ENCODE measurements at places on chromosomes 11 and 22.

GRCh38 chr11:19702620-19703019 is 10.0 kb upstream of the NAV2 start:
- no peak for DNase-seq

DNA sequence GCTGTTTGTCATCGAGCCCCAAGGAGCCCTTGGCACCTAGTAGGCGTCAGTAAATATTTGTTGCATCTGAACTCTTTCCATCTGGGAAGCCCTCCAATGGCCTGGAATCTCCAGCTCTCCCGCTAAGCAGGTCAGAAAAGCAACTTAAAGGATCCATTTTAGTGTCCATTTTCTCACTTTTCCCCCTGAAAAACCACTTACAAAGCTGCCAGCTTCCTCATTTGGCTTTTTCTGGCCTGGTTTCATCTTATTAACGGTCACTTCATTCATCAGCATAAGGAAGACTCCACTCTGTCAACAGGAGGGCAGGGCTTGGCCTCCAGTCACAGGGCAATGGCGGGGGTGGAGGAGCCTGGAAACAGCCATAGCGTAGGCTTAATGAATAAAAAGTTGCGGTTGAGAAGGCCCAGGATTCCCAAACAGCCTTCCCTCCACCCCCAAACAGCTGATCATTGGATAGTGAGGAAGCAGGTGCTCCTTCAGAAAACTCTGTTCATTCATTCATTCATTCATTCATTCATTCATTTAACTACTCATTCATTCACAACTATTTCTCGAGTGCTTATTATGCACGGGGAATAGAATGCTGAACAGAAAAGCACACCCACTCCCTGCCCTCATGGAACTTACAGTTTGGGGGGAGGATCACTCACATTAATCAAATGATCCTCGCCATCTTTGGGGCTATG is 104.5 kb upstream of the RCN1 start:
- peak; percentile 16 for DNase-seq

GRCh38 chr22:28351476-28351875 is 328.2 kb downstream of the TTC28 start:
- no peak for DNase-seq

- DNase-seq, result no peak
Observed at GRCh38 chr11:8327761-8328192, 64.1 kb upstream of the LMO1 start.

DNA sequence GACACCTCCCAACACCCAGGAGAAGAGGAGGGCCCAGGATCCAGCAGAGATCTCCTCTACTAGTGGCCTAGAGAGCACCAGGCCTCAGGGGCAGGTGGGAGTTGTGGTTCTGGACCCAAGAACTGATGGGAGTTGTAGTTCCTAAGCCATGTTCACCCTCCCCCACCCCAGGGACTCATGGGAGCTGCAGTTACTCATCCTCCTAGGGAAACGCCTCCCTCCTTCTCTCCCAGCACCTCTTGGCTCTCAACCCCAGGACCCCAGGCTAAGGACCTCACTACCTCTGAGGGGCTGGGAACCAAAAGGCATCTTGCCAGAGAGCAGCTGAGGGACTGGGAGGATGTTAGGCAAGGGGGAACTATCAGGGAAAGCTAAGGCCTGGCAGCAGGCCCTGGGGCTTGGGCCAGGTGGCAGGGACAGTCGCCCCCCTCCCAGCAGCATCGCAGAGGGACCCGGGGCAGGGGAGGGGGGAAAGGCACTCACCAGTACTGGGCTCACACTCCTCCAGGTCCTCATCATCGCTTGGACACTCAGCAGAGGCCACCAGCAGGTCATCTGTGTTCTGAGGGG is 28.9 kb downstream of the SLC22A12 start:
- no peak for DNase-seq

DNA sequence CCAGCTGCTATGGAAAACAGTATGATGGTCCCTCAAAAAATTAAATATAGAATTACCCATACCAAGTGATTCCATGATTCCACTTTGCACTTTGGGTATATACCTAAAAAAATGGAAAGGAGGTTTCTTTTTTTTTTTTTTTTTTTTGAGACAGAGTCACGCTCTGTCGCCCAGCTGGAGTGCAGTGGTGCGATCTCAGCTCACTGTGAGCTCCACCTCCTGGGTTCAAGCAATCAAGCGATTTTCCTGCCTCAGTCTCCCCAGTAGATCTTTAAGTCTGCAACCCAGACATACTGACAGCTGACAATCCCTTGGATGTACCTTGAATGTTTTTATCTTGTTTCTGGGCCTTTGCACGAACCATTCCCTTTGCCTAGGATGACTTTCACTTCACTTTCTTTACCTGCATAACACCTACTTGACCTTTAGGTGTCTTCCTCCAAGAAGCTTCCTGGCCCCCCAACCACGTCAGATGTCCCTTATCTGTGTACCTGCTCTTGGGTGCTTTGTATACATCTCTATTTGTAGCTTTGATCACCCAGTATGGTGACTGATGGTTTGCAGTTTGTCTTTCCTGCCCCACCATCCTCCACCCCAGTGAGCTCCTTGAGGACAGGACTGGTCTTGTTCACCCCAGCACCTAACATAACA is 11.6 kb downstream of the UCP3 start:
- DNase-seq, result peak; percentile 72

DNA sequence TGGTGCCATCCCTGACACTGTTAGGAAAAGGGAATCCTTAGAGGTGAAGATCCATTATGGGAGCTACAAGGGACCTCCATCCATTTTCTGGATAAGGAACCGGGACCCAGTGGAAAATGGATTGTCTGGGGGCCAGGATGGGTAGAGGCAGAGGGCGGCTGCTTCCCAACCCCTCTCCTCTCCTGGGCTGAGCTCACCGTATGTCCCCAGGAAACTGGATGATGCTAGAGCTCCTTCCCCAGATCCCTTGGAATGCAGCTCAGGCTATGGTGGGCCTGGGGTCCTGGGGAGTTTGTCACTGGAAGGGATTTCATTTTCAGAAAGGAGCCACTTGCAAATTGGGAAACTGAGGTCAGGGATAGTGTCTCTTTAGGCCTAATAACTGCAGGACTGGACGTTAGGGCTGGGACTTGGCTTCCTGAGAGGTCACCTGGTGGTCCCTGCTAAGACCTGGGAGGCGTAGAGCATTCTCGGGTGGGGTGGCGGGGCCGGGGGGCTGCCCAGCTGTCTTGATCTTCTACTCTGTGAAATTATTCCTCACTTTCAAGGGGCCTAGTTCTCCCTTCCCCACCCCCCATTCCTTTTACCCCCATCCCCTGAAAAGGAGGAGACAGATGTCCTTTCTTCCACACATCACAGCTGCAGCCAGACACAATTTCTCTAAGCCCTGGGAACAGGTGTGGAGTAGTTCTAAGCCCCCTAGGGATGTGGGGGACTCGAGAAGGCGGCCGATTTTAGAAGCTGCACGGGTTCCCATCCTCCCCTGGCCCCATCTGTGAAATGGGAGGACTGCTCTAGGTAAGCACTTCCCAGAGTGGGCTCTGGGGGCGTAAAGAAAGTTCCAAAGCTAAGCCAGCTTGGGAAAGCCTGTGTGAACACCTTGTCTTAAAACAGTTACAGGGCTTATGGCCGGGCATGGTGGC is 99.8 kb downstream of the PKNOX2 start:
- no peak for DNase-seq

DNA sequence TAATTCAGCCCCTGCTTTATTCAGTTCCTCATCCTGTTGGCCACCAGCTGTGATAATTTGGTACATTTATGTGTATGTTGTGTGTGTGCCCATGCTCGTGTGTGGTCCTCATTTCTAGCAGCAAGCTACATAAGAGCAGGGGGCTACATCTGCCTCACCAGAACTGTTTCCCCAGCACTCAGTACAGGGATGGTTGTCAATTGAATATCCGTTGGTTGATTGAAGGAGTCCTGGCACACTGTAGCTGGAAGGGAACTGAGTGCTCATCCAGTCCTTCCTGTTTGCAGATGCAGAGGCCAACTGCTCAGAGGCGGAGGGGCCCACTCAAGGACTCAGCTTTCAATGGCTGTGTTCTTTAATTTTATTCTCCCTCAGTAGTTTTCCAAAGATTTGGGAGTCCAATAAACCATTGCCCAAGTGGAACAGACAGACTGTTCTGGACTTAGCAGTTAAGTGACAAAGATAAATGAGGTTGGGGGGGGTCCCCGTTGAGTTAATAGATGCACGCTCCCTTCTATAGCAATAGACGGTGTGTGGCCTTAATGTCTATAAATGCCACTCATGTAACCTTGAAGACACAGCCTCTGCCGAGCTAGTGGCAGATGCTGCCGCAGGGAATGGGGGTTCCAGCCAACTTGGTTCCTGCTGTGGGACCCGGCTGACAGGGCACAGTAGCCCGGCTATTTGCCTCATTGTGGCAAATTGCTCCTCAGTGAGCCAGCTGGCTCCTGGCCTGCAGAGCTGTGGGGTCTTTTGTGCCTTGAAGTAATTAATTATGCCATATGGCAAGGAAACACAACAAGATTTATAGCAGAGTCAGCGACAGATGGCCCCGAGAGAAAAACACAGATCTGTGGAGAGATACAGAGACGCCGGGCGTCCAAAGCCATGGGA is 71.4 kb upstream of the GRK3 start:
- no peak for DNase-seq

DNA sequence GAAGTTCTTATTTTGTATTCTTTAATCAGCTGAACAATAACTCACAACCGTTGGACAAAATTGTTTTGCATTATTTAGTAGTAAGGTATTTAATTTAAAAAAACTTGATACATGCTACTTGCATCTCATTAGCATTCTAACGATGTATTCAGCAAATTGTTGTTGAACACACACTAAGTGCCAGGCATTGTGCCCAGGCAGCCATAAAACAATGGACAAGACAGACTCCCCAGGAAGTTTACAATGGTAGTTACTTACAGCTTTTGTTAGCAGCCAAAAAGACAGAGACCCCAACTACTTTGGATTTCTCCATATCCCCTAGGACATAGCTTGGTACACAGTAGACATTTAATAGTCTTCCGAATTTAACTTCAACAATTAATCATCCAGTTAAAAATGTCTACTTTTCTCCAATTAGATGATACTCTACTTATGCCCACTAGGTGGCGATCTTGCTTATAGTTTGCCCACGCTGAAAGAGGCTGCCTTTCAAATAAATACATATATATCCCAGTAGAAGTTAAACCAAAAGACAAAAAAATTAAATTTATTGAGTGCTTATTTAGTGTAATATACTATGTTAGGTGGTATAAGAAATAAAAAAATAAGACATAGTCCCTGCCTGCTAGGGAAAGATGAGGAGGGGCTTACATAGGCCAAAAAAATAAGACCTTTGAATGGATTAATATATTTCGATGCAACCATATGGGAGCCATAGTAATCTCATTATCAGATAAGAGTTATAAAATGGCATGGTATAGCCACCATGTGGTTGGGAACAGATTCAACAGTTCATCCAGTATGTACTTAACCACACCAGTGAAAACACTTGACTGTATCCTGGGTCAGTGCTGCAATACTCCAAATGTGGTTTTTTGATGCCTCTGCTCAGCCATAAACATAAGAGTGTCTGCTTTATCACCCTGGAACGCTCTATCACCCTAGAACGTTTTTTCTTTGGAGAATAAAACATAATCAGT is 2.0 kb upstream of the FJX1 start:
- DNase-seq, result peak; percentile 65

DNA sequence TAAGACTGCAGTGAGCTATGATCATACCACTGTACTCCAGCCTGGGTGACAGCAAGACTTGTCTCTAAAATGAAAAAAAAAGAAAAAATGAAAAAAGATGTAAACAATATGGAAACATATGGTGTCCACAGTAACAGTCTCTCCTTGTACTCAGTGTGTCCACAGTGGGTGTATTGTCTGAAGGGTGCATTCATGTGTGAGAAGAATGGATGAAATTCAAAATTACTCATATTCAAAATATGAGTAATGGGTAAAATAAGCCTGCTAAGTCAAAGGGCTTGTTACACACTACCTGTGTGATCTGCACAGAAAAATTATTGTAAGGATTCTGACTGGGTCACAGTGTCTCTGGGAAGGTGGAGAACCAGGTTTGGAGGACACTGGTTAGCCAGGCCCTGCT is 26.9 kb downstream of the PPFIA1 start:
- no peak for DNase-seq

- peak; percentile 89 for DNase-seq
Observed at GRCh38 chr11:110096496-110096895, 3.3 kb downstream of the ZC3H12C start.

- DNase-seq, result no peak
Observed at GRCh38 chr11:95922099-95922498, 1.8 kb downstream of the MTMR2 start.

- DNase-seq, result no peak
Observed at GRCh38 chr11:44065161-44065661, 859 bp upstream of the ACCS start.

- DNase-seq, result no peak
Observed at GRCh38 chr22:27867085-27867952, 51.7 kb downstream of the PITPNB start.

- peak; percentile 62 for DNase-seq
Observed at GRCh38 chr11:123357990-123358827, 71.9 kb upstream of the GRAMD1B start.

- no peak for DNase-seq
Observed at GRCh38 chr11:87179621-87180020, 141.9 kb downstream of the TMEM135 start.

DNA sequence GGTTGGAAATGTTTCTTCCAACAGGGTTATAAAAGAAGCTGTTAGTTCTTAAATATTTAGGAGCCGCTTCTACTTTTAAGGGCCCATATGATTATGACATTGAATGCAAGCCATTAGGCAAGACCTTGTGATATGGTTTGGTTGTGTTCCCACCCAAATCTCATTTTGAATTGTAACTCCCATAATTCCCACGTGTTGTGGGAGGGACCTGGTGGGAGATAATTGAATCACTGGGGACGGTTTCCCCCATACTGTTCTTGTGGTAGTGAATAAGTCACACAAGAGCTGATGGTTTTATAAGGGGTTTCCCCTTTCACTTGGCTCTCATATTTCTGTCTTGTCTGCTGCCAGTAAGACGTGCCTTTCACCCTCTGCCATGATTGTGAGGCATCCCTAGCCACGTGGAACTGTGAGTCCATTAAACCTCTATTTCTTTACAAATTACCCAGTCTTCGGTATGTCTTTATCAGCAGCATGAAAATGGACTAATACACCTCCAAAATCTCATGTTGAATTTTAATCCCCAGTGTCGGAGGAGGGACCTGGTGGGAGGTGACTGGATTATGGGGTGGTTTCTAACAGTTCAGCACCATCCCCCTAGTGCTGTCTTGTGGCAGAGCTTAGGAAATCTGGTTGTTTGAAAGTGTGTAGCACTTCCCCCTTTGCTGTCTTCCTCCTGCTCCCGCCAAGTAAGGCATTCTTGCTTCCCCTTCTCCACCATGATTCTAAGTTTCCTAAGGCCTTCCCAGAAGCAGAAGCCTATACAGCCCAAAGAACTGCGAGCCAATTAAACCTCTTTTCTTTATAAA is 4.3 kb downstream of the CD59 start:
- no peak for DNase-seq

- DNase-seq, result no peak
Observed at GRCh38 chr22:36731916-36732315, 28.4 kb upstream of the CACNG2 start.

Data from DMS53 (cell line).